CD4-positive, CD25-positive, alpha-beta regulatory T cell (primary cell): ENCODE measurements at places on chromosomes 16 and 17.

DNA sequence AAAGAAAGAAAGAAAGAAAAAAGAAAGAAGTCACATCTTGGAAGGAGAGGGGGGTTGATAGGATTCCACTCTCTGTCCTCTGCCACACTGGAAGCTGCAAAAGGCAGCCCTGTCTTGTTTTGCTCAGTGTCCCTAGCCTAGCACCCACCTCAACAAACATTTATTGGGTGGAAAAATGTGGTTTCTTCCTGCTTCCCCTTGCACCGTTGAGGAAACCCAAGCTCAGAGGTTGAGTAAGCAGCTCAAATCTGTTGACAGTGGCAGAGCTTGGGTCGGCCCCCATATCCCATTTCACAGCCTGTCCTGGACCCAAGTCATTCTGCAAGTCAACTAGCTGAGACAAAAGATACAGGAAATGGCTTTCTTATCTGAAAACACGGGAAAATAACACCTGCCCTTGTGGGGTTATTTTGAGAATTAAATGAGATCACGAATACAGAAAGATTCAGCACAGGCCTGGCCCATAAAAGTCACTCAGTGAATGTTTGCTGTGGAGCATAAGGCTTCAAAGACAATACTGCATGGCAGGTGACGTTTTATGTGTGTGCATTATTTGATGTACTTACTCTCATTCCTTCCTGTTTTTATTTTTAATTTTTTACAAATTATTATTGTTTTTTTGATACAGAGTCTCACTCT, 63.6 kb downstream of the SCNN1B start:
- DNase-seq: peak; percentile 23

GRCh38 chr16:84643180-84643583, 5.1 kb upstream of the KLHL36 start:
- DNase-seq: no peak

DNA sequence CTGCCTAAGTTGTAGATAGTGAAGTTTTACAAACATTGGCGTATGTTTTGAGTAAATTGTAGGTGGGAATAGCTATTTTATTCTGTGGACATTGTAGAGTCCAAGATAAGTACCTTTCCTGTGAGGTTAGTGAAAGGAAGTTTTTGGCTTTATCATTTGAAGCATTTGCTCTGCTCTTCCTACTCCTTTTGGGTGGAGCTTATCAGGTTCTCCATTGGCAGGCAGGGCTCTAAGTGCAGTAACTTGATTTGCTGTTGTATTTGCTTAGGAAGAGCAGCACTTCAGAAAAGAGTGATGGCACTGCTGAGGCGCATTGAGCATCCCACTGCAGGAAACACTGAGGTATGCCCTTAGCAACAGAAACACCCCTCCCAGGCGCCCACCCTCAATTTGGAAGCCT, 70.1 kb downstream of the OMG start:
- no peak for DNase-seq

- DNase-seq: no peak
Measured at GRCh38 chr16:6279286-6279685, 1053.4 kb upstream of the RBFOX1 start.

DNA sequence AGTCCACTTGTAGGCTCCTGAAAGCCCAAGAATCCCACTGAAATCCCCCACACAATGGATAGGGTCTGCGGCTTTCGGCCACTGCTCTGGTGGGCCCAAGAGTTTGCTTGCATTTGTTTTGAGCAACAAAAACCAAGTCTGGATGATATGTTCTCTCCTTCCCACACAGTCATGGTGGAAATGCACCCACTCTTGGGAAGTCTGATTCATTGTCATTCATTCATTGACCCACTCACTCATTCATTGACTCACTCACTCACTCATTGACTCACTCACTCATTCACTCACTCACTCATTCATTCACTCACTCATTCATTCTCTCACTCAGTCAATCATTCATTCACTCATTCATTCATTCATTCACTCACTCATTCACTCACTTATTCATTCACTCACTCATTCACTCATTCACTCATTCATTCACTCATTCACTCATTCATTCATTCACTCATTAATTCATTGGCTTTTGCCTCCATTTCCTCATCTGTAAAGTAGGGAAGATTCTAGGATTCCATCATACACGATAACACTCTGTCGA, 2.2 kb upstream of the CA5A start:
- no peak for DNase-seq

- DNase-seq: no peak
Measured at GRCh38 chr16:53565296-53565863, 62.4 kb upstream of the AKTIP start.

GRCh38 chr16:4404247-4404966, 12.0 kb downstream of the CORO7 start:
- no peak for DNase-seq

- DNase-seq: peak; percentile 40
Measured at GRCh38 chr16:1526608-1527555, 6.6 kb upstream of the TMEM204 start.

- DNase-seq: no peak
Measured at GRCh38 chr16:80167657-80168390, 373.0 kb upstream of the DYNLRB2 start.

DNA sequence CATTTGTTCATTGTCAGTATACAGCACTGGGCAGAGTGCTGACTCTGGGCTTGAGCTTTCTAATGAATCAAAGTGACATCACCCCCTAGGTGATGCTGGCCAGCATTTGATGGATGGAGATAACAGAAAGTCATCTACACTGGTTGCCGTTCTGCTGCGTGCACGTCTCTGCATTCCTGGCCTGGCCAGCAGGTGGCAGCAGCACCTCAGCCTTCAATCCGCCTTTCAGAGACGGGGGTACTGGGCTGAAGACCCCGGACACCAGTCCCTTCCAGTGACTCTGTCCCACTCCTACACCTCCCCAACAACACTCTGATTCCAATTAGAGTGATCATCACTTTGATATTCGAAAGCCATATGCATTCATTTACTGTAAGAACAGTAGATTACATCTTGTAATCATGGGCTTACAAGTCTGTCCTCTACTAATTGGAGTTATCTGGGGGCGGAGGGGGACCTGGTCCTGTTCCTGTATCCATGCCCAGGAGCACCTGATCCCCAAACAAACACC, 6.0 kb downstream of the CPSF4L start:
- peak; percentile 38 for DNase-seq

DNA sequence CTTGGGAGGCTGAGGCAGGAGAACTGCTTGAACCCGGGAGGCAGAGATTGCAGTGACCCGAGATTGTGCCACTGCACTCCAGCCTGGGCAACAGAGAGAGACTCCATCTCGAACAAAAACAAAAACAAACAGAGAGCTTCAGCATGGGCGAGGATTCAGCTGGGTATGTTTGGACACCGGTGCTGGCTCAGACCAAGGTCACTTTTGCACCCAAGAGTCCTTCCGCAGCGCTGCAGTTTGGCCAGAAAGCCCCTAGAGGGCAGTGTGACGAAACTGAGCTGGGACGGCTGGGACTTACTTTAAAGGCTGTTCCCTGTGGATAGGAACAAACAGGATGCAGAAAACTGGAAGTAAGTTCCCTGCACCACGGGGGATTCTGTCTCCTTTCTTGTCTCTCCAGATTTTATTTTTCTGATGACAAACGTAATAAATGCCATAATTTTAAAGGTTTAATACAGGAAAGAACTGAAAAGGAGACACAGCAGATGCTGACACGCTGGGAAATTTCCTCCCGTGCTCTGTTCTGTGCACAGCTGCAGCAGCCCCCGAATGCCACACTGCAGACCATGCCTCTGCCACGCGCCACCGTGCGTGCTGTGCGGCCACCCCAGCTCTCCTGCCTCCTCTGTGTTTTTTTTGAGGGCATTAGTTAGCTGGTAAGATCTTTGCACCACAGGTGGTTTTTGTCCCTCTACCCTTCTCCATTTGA, 25.2 kb upstream of the USP36 start:
- DNase-seq: peak; percentile 55

DNA sequence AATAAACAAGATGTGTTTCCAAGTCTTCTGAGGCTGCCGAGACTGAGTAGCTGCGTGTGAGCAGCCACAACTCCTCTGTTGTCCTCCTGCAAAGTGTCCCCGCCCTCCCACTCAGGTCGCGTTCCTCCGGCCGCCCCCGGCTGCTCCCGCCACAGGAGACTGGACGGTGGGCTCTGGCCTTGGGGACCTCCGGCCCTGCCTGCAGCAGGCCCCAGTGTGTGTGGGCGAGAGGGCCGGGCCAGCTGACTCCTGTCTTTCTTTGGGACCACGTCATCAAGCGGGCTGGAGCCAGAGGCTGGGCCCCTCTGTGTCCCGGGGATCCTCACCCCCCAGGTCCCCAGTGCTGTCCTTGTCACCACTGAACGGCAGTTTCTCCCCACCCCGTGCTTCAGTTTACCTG, 175.3 kb downstream of the NPIPB11 start:
- no peak for DNase-seq

DNA sequence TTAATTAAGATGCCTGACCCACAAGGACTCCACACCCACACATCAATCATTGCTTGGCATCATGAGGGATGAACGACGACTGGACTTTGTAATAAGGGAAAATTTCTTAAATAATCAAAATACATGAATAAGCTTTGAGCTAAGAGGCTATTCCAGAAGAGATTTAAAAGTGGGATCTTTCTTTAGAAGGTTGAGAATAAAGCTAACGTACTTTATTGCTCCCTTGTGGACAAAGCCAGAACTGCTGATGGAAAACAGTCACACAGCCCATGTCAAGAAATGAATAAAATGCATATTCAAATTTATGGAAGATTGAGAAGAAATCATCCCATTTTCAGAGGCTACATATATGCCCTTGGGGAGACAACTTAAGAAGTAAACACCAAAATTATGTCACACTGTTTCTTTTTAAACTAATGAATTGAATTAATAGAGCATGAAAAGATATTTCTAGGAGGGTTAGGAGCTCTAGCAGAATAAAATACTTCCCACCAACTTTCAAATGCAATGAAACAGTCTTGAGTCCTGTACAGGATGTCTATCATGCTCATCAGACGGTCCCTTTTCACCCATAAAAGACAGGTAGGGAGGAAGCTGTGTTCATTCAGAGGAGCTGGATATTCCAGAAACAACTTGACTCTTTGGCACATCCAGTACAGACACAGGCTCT, 60.2 kb upstream of the PHOSPHO1 start:
- DNase-seq: peak; percentile 5

DNA sequence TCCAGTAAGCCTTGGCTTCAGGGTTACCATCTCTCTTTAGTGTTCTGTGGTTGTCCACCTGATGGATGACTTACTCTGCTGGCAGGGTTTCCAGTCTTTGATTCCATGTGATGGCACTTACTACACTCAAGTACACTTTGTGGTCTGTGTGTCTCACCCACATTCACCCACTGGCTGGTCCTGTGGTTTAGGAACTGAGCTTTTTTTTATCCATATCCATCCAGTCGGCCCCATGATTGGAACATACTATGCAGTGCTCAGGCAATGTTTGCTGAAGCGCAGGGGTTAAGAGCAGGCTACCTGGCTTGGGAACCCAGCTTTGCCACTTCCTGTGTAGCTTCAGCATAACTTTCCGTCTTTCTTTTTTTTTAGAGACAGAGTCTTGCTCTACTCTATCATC, 2.8 kb upstream of the FUS start:
- DNase-seq: peak; percentile 12

GRCh38 chr17:30534298-30534697, 57.1 kb downstream of the GOSR1 start:
- no peak for DNase-seq

DNA sequence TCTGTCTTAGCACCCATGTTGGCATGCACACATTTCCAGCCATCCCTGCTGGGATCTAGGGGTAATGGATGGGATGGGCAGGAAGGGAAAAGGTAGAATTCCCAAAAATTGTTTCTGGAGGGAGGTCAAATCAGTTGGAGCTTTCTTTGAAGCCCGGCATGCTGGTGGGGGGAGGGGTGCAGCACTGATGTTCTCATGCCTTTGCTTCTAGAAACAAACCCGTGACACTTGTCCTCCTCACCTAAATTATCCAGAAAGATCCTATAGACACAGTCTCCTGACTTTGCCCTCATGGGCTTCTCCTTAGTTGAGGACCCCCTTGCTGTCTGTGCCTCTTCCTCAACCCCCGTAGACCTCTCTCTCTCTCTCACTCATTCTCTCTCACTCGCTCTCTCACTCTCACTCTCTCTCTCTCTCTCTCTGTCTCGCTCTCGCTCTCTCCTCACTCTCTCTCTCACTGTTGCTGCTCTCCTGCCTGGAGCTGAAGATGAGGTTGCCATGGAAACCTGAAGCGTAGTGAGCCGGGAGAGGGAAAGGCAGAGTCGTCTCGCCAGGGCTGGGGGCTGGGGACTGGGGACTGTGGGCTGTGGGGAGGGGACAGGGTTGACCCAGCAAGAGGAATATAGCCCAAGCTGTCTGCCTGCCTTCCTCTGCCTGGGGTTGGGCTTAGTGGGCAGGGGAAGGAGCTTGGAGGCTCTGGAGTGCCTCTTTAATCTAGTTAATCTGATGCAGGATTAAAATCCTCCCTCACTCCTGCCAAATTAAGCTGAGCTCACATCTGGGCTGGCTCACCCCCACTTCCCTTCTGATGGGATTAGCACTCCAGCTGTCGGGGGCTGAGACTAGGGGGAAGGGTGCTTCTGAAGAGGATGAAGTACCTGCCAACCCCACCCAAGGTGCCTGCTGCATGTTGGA, 16.1 kb downstream of the LASP1 start:
- no peak for DNase-seq

DNA sequence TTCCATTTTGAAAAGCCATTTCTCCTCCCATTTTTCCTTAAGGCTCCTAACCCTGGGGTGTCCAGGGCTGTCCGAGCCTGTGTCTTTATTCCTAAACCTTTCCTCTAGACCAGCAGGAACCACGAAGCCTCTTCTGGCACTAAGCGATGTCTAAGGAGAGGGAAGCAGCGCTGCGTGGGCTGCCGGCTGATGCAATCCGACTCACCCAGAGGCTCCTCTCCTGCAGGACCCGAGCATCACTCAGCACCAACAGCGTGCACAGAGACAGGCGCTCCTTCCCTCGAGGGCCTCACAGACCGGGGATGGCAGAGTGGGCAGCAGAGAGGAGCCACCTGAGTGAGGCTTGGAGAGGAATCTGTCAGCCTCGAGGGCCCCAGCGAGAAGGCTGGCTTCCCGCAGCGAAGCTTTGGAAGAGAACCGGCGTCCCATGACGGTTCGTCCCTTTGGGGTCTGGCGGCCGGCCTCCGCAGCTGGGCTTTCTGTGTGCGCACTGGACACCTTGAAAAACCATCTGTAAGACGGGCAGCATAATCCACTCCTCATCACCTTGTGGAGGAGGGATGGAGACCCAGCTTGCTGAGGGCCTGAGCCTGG, 174.3 kb downstream of the FOXL1 start:
- no peak for DNase-seq

DNA sequence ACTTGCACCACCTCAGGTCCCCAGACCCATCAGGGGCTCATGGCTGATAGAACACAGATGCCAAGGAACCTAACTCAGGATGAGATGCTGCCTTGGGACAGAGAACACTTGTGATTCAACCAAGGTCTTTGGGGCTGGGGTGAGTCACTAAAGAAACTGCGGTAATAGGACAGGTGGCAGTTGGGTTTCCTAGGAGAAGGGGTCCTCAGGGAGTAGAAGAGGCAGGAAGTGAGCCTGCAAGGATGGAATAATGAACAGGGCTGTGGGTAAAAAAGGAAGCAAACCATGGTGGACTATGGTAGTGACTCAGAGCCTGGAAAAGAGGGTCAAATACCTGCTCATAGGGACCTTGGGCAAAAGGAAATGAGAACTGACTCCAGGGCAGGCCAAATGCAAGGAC, 6.5 kb upstream of the PNPO start:
- DNase-seq: no peak

GRCh38 chr16:84585467-84585866, 32.4 kb downstream of the COTL1 start:
- no peak for DNase-seq
